Natural killer cell treated with Interleukin-12 subunit alpha and Interleukin-12 subunit beta and Interleukin-15 and Interleukin-18, amount 100 ng/mL, for 72 hours (primary cell): ENCODE measurements at places on chromosomes 3 and 15.

GRCh38 chr3:152276681-152277080, 8.0 kb downstream of the MBNL1 start:
- no peak for DNase-seq

- DNase-seq = no peak
These were observed 109.6 kb upstream of the CTDSPL start for GRCh38 chr3:37751967-37752648.

GRCh38 chr3:14925729-14926591, 21.4 kb upstream of the NR2C2 start:
- DNase-seq = no peak

- DNase-seq = no peak
These were observed 31.6 kb downstream of the DRD3 start for GRCh38 chr3:114147251-114147650.

DNA sequence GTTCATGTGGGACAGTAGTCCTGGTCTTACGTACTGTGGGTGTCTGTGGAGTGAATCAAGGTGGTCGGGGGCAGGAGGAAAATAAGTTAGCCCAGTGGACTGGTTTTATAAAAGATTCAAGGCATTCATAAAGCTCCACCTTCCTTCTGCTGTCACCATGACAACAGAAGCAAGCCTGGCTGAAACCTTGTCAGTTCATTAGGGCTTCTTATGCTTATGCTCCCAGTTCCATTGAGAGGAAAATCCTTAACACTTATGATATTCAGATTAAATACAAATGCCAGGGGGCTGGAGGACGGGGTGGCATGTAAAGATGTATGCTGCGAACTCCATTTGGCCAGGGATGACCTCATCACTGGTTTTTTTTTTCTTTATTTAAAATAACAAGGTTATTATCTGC, 283.1 kb upstream of the ATP10A start:
- DNase-seq = no peak

- DNase-seq = no peak
These were observed 65.3 kb downstream of the OXNAD1 start for GRCh38 chr3:16330351-16330750.
